ENCODE measurements at places on chromosomes 13 and 19.
A peak's percentile ranks its signal among the peaks of the same experiment; 100 is the strongest.

DNA sequence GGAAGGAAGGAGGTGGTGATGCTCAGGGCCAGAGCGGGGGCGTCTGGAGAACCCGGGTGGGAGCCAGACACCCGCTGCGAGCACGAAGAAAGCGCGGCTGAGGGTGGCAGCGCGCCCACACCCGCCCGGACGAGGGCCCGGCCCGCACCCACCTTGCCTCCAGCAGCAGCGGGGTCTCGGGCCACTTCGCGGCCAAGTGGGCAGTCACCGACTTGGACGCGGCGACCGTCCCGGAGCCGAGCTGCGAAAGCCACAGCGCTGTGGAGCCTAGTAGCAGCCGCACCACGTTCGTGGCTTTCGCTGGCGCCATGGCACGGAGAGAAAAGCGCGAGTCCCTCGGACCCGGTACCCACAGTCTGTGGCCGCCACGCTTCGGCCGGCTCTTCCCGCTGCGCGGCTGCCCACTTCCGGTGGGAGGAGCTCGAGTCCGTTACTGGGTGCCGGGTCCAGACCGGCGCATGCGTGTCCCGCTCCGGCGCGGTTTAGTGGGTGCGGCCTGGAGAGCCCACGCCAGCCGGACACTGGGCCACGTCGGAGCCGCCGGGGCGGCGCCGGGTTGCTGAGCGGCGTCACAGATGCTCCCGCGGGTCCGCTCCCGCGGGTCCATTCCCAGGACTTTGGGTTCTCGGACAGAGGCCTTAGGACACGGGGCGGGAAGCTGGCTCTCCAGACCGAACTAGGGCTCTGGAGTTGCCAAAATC lies at the start of gene UGGT2:
Gene UGGT2 (minus strand): TSS at position 399 of the 701 bp plus-strand sequence. CDS start 89 bp downstream, at position 310.
- no peak for DNase-seq

GRCh38 chr13:40223585-40223984 lies 442.9 kb downstream of the FOXO1 start:
- no peak for DNase-seq

DNA sequence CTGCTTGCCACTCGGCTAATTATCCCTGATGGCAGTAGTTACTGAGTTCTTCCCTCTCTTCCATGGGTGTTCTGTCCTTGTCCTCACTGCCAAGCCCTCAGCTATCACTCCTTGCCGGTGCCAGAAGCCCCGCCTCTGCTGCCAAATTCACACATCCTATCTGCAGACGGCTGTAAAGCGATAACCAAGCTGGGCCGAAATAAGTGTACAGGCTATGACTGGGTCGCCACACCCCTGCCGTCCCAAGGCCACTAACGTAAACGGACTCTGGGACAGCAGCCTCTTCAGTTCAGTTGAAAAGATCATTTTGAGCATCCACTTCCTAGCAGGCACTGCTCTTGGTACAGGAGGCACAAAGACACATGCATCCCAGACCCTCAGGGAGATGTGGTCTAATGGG lies 13.3 kb downstream of the SLC7A1 start:
- no peak for DNase-seq

DNA sequence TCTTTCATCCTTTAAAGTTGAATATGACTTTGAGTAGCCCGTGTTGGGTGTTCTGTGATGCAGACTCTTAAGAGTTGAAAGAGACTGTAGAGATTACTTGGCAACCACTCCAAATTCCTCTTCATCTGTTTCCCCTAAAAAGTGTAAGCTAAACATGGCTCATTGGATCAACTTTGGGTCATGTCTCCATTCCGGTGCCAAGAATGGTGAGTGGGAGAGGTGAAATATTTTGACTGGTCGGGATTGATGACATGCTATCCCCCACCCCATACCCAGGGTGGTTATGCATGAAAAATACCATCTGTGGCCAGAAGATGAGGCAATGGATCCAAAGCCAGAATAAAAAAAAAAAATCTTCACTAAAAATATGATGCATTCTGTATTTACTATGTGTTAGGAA lies 281.3 kb upstream of the SOX21 start:
- no peak for DNase-seq

GRCh38 chr19:12374026-12374425 lies 8.5 kb upstream of the ZNF442 start:
- no peak for DNase-seq

DNA sequence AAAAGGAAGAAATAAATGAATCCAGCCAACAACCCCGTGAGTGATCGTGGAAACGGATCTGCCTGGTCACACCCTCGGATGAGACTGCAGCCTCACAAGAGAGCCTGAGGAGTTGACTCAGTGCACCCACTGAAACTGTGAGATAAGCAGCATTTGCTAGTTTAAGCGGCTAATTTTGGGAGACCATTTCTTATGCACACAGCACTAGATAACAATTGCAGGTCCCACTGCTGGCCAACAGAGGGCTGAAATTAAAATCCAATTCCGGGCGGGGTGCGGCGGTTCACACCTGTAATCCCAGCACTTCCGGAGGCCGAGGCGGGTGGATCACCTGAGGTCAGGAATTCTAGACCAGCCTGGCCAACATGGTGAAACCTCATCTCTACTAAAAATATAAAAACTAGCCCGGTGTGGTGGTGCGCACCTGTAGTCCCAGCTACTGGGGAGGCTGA lies 3.6 kb downstream of the UQCR11 start:
- DNase-seq, result no peak

DNA sequence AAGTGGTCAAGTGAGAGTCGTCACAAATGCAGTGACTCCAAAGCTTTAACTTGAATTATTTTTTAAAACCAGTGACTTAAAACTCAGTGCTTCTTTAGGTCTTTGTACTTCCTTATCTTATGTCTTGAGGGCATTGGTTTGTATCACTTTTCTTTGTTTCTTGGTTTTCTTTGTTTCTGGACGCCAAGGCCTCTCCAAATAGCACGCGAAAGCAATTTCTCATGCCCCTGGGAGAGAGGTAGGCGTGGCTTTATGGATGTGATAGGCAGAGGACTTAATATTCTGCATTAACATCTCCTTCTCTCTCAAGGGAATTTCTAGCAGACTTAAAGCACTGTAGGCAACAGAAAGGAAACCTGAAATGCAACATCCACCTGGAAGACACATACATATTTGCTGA lies 20.6 kb downstream of the UBE2L5 start:
- DNase-seq, result no peak

DNA sequence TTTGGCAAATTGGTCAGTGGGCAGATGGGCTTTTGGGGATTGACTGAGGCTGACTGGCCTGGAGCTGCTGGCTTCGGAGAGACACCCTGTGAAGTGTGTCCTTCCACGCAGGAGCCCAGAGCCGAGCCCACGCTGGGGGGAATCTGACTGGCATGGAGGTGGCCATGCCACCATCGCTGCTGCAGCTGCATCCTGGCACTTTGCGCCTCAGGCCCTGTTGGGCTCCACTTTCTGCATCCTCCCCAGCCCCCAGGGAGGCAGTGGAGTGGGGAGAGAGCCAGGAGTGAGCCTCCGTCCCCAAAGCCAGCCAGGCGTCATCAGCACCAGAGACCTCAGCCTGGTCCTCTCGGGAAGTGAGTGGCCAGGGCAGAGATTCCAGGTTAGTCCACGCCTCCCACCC lies 17.0 kb upstream of the NCCRP1 start:
- no peak for DNase-seq

DNA sequence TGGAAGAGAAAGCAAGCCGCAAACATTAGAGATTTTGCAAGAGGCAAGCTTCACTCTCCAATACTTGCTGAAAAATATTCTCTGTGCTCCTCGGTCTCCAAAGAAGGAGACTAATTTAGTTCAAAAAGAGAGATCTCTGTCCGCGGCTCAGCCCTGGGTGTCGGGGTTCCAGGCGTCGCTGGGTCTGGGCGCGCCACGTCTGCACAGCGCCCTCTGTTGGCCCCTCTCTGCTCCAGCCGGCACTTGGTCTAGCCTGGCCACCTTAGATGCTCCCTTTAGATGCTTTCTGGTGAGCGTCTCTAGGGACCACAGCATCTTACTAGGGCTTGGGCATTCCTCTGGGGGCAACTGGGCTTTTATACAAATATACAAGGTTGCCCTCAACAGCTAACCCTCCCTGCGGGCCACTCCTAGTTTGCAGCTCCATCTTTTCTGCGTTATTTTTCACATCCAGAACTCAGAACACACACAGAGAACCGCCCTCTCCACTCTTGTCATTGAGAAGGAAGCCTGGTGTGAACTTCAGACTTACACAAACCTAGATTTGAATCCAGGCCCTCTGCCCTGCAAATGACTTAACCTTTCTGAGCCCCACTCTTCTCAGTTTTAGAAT lies 78.3 kb downstream of the CYSLTR2 start:
- DNase-seq, result peak; percentile 55

DNA sequence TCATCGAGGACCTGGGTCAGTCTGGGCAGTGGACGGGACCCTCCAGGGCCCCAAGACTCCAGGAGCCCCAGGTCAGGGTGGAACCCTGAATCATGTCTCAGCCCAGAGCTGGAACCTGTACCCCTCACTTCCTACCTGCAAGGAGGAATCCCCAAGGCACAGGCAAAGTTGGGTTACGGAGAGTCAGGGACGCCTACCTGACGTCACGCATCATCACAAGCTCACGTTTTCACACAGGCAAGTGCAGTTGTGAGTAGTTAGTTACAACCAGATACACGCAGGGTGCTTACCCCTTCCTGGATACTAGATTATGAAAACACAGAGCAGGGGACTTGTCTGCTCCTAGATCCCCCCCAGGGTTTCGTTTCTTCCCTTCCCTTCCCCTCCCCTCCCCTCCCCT lies 1.9 kb downstream of the RETN start:
- DNase-seq, result no peak

- DNase-seq, result no peak
Measured at GRCh38 chr13:44305917-44306370, 67.7 kb upstream of the SERP2 start.

DNA sequence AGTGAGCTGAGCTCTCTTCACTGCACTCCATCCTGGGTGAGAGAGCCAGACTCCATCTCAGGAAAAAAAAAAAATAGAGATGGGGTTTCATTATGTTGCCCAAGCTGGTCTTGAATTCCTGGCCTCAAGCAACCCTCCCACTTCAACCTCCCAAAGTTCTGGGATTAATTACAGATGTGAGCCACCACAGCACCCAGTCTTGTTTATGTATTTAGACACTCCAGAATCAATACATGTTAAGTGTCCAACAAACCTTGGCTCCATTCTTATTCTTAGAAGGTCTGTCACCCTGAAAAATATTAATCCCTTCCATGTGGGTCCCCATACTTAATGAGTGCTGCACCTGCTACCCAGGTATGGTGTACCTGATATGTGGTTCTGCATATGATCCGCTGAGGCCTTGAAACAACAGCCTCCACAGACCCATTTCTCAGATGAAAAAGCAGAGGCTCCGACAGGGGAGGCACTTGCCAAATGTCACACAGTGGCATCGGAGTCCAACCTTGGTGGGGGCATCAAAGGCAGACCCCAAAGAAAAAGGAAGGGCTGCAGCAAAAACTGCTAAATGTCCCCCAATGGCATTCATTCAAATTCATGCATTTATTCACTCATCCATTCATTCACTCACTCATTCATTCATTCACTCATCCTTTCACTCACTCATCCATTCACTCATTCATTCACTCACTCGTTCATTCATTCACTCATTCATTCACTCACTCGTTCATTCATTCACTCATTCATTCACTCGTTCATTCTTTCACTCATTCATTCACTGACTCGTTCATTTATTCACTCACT lies 16.7 kb downstream of the TICAM1 start:
- no peak for DNase-seq

DNA sequence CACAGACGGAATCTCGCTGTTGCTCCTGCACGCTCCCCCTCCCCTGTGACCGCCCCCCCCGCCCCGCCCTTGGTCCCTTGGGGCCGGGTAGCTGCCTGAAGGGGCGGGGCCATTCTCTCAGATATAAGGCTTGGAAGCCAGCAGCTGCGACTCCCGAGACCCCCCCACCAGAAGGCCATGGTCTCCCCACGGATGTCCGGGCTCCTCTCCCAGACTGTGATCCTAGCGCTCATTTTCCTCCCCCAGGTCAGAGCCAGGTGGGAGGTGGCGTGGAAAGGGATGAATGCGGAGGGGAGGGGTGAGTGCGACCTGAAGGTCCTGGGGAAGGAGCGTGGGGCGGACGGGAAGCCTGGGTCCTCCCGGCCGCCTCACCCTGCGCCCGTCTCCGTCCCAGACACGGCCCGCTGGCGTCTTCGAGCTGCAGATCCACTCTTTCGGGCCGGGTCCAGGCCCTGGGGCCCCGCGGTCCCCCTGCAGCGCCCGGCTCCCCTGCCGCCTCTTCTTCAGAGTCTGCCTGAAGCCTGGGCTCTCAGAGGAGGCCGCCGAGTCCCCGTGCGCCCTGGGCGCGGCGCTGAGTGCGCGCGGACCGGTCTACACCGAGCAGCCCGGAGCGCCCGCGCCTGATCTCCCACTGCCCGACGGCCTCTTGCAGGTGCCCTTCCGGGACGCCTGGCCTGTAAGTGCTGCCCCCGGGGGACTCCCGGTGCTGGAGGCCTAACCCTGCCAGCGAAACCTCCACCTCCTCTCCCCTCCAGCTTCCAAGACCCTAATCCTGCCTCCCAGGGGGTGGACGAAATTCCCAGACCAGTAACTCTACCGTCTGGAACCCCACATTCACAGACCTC lies at the start of gene DLL3:
Gene DLL3 (plus strand): TSS at position 150 of the 845 bp plus-strand sequence. CDS start 28 bp downstream, at position 178.
- DNase-seq, result no peak

DNA sequence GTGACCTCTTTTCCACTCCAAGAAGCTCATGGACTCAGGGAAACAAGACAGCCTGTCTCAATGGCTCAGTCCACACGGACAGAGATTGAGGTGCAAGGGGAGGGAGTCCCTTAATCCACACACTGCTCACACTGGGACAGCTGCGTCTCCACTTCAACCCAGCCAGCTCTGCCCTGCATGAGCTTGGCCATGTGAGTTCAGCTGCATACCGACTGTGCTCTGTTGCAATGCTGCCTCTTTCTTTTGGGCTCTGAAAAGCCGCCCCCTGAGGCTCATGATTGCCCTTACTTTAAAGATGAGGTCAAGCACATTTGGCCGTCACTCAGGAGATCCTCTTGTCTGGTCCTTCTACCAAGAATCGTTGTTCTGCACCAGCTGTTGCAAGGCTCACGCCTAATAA lies 64.8 kb upstream of the KCTD15 start:
- no peak for DNase-seq

GRCh38 chr19:49801966-49802661 lies 11.0 kb downstream of the FUZ start:
- no peak for DNase-seq

DNA sequence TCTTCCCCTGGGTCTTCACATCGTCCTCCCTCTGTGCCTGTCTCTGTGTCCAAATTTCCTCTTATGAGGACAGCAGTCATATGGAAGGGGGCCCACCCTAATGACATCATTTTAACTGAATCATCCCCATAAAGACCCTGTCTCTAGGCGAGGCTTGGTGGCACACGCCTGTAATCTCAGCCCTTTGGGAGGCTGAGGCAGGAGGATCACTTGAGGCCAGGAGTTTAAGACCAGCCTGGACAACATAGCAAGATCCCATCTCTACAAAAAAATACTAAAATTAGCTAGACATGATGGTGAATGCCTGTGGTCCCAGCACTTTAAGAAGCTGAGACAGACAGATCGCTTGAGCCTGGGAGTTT lies 4.8 kb downstream of the MYO9B start:
- DNase-seq, result no peak

GRCh38 chr13:54536112-54536511 lies 1507.5 kb downstream of the OLFM4 start:
- DNase-seq, result no peak

DNA sequence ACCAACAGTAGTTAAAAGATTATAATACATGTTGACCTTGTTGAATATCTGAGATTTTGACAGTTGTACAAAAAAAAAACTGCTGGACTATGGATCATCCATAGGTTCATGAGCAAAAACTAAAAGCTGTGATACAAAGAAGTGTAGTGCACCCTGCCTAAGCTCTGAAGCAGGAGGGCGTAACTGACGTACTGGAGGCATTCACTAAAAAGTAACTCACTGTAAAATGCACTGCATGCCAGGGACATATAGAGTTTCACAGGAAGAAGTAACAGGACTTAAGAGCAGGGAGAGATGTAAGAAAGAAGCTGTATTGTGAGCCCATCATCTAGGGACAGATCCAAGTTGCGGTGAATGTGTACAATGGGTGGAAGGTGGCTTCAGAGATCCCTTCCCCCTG lies 177.9 kb downstream of the IRS2 start:
- DNase-seq, result no peak

Data from stimulated activated CD4-positive, alpha-beta T cell treated with anti-CD3 and anti-CD28 coated beads, TNF-alpha, amount 100 ng/mL, for 48 hours (primary cell).